Heart left ventricle (tissue), 16 donors: ENCODE measurements at places on chromosomes 16 and 17. TPM values are rescaled to one million over a fixed set of nuclear protein-coding genes. Genes with fewer than 3 reads are reported as not detected.

DNA sequence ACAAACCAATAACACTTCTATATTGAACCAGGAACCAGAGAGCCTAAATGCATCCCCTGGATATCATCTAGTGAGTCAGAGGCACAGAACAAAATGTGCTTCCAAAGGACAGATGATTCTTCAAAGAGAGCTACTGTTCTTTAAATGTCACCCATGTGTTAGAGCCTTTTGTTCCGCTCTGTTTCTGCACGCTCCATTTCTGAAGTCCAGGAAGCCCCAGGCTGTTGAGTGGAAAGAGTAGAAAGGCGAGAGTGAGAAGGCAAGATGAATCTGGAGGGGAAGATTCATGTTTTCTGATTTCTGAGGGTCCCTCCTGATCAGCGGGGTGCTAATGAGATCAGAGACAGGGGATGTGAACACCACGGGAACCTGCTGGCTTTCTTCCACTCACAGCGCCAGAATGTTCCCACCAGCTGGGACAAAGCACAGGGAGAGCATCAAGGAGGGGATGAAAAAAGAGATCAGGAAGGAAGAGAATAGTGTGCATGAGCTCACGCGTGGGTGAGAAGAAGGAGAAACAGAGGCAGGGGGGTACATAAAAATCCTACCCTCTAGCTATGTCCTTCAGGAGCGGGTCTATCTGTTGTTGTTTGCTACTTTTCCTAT, 559.9 kb upstream of the HSBP1 start:
- no peak for DNase-seq

GRCh38 chr17:79664930-79665737, 54.3 kb upstream of the RBFOX3 start:
- DNase-seq = peak; percentile 75

DNA sequence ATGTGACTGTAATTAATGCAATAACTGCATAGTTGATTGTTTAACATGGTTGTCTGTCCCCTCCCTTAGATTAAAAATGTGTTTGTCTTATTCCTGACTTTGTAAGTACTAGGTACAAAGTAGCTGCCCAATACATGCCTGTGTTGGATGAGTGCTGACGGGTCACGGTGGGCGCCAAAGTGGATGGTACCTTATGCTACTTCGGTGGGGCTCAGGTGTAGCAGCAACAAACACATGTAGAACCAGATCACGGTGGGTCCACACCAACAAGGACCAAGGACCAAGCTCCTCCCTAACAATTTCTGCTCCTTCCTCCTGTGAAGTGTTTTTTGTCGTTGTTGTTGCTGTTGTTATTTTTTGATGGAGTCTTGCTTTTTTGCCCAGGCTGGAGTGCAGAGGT, 46.4 kb upstream of the ZFHX3 start:
- no peak for DNase-seq

GRCh38 chr17:15231851-15232516, 33.1 kb downstream of the PMP22 start:
- no peak for DNase-seq

DNA sequence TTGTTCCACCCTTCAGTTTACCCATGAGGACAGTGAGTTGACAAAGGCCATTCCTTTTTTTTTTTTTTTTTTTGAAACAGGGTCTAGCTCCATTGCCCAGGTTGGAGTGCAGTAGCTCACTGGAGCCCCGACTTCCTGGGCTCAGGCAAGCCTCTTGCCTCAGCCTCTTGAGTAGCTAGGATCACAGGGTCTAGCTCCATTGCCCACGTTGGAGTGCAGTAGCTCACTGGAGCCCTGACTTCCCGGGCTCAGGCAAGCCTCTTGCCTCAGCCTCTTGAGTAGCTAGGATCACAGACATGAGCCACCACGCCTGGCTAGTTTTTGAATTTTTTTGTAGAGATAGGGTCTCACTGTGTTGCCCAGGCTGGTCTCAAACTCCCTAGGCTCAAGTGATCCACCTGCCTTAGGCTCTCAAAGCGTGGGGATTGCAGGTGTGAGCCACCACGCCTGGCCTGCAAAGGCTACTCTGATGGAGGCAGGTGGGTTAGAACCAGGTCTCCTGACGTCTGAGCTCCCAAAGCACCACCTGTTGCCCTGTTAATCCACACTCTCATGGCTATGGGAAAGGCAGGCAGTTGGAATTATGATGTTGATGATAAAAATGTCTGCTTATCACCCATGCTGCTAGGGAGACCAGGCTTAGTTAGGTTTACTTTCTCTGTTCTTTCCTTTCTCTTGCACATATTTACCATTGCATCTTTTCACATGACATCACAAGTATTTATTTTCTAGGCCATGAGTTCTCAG, 65.2 kb downstream of the KSR1 start:
- no peak for DNase-seq

DNA sequence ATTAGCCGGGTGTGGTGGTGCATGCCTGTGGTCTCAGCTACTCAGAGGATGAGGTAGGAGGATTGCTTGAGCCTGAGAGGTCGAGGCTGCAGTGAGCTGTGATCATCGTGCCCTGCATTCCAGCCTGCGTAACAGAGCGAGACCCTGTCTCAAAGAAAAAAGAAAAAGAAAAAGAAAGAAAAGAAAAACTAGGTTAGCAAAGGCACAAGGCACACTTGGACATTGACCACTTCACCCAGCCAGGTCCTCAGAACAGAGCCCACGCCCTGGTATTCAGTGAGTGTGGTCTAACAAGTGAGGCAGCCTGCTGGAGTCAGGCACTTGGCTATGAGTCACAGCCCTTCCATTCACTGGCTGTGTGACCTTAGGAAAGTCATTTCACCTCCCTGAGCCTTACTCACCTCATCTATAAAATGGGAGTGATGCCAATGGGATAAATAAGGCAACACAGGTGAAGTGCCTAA, 10.4 kb downstream of the MILR1 start:
- no peak for DNase-seq

DNA sequence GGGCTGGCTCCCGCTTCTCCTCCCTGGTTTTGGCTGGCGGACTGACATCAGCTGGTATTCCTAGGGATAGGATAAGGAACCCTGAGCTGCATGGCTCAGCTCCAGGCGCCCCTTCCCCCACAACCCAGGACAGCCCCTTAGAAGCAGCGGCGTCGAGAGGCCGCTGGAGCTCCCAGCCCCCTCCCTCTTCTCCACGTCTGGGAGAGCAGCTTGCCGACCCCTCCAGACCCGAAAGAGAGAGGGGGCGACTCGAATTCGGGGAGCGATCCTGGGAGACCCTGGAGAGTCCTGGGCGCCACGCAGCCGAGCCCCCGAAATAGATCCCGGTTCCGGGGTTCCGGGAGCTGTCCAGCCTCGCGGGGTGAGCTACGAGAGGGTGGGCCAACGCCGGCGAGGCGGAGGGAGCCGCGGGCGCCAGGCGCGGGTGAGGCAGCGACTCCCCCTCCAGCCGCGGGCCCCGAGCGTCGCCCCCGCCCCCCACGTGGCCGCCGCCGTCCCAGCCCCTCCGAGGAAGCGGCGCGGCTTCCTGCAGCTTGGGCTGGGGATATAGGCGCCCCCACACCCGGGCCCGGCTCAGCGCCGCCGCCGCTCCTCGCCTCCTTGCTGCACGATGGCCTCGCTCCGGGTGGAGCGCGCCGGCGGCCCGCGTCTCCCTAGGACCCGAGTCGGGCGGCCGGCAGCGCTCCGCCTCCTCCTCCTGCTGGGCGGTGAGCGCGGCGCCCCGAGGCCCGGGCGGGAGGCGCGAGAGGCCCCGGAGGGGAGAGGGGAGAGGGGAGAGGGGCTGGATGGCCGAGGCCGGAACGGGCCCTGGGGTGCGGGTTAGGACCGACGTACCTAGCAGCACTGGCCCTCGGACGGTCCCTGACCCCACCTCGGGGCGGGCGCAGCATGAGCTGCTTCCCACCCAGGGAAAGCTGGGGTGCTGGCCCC, at the start of gene RAMP2:
Gene RAMP2 (plus strand): TSS at position 576 of the 930 bp plus-strand sequence. CDS start 35 bp downstream, at position 611.
- peak; percentile 60 for DNase-seq

DNA sequence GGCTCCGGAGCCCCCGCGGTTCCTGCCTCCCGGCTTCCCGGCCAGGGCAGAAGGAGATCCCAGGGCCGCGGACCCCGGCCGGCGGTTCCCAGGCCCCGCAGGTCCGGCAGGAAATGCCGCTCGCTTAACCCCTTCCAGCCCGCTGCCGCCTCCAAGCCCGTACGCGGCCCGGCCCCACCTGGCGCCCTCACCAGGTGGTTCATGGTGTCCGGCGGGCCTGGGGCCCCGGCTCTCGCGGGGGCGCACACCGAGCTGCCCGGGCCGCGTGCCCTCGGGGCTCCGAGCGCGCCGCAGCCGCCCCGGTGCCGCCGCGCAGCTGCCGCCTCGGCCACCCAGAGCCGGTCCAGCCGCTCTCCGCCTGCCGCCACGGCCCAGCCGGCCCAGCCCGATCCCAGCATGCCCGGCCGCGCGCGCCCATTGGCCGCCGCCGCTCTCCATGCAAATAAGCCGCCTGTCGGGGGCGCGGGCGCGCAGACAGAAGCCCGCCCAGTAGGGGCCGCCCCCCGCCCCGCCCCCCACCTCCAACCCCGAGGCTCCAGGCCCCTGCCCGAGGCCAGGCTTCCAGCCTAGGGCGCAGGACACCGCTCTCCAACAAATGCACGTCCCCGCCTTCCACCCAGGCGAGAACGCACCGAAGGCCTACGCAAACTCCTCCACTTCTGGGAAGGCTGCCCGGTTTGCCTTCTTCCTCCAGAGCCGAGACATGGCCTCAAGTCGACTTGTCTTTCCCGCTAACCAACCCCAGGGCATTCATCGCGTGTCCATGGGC, at the start of gene BCAR1:
Gene BCAR1 (minus strand): TSS at position 345 of the 769 bp plus-strand sequence. CDS start 142 bp downstream, at position 203.
- peak; percentile 92 for DNase-seq

- DNase-seq = no peak
Measured at GRCh38 chr17:1735418-1735817, 7.3 kb upstream of the SERPINF2 start.

DNA sequence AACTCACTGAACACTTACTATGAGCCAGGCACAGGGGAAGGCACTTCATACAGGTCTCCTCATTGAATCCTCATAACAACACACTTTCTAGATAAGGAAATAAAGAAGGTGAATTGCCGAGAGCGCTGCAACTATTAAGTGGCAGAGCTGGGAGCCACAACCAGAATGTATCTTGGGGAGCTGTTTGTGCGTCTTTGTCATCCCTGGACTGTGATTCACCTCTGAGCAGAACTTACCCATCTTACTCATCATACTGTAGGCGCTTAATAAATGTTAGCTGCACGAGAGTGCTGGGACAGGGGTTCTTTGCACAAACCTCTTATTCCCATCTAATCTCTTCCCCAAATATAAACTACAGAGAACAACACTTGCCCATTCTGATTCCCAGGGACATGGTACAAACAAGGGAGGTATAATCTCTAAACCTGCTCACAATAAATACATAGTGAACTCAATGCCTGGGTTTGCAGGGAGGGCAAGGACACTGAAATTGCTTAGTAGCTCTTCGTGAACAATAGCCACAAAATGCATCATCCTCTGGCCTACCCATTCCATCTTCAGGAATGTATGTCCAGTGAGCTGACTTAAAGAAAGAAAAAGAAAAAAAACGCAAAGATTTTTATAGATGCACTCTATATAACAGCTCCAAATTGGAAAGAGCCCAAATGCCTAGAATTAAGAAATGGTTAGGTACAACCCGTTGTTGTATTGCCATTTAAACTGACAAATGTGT, 43.0 kb downstream of the MYO18A start:
- DNase-seq = no peak

DNA sequence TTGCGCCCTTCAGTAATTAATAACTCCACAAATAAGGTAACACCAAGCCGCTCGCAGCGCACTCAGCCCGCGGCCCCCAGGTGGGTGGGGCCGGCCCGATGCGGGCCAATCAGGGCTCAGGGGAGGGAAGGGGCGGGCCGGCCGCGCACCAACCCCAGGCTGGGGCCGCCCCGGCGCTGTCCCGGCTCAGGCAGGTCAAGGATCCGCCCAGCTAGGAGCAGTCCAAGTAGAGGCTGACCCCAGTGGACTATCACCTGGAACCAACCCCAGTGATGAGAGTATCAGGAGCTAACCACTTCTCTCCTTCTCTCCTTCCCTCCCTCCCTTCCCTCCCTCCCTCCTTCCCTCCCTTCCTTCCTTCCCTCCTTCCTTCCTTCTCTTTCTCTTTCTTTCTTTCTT, 110.8 kb downstream of the C16orf78 start:
- DNase-seq = peak; percentile 84

DNA sequence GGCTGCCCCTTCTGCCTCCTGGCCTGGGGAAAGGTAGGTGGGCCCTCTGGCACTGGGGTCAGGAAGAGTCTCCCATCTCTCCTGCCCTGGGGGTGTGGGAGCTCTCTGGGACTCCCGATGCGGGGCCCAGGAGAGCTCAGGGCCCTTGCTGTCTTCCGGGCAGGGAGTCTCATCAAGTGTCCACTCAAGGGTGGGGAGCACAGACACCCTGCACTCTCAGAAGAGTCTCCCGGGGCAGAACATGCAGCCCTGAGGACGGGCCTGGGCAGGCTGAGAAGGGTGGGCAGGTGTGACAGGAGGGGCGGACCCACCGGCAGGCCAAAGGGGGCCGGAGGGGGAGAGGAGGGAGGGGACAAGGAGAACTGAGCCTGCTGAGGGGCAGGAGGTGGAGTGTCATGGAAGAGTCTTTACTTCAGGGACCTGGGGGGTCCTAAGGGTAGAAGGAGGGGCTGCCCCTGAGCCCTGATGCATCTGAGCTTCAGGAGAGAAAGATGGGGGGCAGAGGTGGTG, 8.4 kb upstream of the PKMYT1 start:
- no peak for DNase-seq

DNA sequence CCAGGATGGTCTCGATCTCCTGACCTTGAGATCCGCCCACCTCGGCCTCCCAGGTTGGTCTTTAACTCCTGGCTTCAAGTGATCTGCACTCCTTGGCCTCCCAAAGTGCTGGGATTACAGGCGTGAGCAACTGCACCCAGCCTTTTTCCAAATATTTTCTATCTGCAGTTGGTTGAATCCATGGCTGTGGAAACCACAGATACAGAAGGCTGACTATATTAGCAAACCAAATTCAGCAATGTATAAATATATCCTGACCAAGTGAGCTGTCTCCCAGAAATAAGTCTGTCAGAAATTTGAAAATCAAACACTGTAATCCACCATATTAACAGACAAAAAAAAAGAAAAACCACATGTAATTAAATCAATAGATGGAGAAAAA, 9.6 kb downstream of the CFDP1 start:
- DNase-seq = no peak

TELO2 gene
- 16.7 TPM for total RNA-seq

METRN gene
- 79.4 TPM for total RNA-seq
